GM06990 (cell line): ENCODE measurements at places on chromosomes 12 and 14.

- DNase-seq: no peak
Measured at GRCh38 chr14:100410056-100410565, 87.0 kb downstream of the SLC25A47 start.

- no peak for DNase-seq
Measured at GRCh38 chr12:104438134-104438533, 18.6 kb upstream of the CHST11 start.

DNA sequence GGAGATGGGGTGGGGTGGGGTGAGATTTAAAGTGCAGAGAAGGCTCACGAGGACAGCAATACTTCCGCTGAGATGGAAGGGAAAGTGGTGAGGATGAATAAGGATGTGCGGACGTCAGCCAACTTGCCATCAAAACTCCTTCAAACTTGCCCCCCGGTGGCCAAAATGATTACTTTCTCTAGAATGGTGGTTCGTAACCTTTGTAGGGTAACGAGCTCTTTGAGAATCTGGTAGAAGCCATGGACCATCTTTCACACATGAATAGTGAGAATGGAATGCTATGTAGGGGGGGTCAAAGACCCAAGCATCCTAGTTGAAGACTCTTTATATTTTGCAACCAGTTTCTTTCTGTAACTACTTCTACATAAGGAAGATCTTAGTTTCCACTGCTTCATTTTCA, 245.9 kb upstream of the DDHD1 start:
- DNase-seq: no peak

GRCh38 chr12:63155375-63155774, 4.4 kb upstream of the AVPR1A start:
- DNase-seq: no peak

DNA sequence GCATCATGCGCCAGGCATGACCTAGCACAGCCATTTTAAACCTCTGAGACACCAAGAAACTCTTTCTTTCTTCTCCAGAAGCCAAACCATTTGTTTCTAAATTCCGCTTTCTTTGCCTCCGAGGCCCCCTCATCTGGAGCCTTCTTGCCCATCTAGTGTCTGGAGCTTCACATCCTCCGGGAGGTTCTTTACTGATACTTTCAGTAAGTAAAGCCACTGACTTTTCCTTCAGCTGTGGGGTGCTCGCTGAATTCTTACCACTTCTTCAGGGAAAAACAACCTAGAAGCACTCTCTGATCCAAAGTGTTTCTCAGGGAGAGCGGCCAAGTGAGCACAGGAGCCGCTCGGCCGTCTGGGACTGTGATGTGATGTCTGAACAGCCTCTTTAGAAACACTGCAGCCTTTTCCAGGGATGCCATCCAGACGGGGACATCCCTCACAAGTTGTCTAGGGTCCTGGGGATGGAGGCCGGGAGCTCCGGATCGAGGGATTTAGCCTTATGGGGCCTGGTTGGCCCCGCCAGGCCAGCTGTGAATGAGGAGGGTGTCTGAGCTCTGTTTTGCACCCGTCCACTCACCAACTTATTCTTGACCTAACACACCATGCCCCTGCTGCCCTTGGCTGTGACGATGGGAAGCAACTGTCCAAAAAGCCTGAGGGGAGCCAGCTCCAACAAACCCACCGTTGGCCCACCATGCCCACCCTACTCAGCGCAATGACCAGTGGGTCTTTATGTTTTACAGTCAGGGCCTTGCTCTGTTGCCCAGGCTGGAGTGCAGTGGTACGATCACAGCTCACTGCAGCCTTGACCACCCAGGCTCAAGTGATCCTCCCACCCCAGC, 160.6 kb downstream of the ZFP36L1 start:
- no peak for DNase-seq

DNA sequence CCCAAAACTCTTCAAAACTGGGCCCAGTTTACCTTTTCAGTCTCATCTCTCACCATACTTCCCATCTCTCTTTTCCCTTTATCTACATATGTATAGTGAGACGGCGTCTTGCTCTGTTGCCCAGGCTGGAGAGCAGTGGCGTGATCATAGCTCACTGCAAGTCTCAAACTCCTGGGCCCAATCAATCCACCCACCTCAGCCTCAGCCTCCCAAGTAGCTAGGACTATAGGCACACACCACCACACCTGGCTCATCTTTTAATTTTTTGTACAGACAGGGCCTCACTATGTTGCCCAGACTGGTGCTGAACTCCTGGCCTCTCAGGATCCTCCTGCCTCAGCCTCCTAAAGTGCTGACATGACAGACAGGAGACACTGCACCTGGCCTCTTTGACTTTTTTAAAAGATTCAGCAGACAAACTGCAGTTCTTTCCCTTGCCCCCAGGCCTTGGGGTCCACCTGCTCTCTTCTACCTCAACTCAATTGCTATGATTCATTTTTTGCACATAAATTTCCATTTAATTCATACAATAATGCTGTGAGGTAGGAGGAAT, 33.6 kb downstream of the TFCP2 start:
- no peak for DNase-seq

DNA sequence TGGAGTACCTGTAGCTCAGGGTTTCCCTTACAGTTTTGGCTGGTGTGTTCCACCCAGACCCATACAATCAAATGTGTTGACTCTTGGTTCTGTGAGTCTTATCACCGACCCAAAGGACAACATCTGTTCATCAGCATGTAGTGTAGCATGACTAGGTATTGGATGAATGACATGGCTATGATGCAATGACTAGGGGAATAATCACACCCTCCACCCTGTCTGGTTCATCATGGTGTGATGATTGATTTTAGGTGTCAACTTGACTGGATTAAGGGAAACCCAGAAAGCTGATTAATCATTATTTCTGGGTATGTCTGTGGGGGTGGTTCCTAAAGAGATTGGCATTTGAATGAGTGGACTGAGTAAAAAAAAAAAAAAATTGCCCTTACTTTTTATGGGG, 311.3 kb downstream of the DPF3 start:
- no peak for DNase-seq

- peak; percentile 39 for DNase-seq
Measured at GRCh38 chr14:34012978-34013720, 62.3 kb upstream of the EGLN3 start.

DNA sequence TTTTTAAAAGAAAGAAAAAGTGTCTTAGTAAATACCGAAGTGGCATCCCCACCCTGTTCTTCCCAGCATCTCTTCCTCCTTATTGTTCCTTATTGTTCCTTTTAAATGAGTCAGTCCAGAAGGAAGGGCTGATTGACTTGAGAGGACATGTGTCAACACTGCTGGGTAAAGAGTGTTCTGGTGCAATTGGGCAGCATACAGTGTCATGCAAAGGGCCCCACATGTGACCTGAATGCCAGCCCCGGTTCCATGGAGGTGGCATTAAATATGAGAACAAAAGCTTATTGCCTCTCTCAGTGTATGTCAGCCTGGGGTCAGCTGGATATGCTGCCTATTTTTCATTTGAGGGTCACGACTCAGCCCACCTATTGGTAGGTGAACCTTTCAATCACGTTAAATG, 58.9 kb upstream of the RIC8B start:
- DNase-seq: no peak

- DNase-seq: no peak
Measured at GRCh38 chr12:69608114-69608513, 2.6 kb downstream of the LRRC10 start.

GRCh38 chr12:105352940-105353635, 22.6 kb downstream of the C12orf75 start:
- no peak for DNase-seq

- peak; percentile 97 for DNase-seq
Measured at GRCh38 chr12:751192-751998, 984 bp upstream of the WNK1 start.

DNA sequence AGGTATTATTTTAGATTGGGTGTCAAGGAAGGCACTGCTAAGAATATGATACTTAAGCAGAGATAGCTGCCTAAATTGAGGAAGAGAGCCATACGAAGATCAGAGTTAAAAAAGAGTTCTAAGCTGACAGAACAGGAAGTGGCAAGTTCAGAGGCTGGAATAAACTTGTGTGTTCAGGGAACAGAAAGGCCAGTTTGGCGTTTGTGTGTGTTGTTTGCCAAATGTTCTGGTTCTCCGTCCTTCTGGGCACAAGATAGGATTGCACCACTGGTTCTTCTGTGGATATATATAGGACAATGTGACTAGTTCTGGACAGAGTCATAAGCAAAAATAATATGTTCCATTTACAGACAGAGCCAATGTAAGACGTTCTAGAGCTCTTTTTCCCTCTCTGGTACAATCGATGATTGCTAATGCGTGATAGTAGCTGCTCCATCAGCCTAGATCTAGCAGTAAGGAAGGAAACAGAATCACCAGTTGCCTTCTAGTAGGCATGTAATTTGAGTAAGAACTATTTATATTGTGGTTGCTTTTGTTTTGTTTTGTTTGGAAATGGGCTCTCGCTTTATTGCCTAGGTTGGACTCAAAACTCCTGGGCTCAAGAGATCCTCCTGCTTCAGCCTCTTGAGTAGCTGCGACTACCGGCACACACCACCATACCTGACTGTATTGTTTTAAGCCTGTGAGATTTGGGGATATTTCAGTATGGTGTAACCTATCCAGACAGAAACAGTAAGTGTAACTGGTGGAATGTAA, 7.4 kb downstream of the BBS10 start:
- DNase-seq: no peak

GRCh38 chr14:25042362-25043299, 7.3 kb downstream of the STXBP6 start:
- DNase-seq: no peak

- DNase-seq: no peak
Measured at GRCh38 chr14:47300796-47301195, 374.6 kb downstream of the MDGA2 start.

- DNase-seq: no peak
Measured at GRCh38 chr12:12266389-12266872, 413 bp downstream of the LRP6 start.

DNA sequence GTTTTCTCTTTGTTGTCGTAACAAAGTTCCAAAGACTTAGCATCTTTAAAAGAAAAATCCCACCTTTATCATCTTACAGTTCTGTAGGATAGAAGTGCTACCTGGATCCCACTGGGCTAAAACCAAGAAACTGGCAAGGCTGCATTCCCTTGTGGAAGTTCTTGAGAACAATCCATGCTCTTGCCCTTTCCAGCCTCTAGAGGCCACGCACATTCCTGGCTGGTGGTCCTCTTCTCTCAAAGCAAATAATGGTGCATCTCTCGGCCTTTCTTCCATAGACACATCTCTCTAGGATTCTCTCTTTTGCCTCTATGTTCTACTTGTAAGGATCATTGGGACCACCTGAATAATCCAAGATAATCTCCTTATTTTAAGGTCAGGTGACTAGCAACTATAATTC, 8.2 kb upstream of the PAWR start:
- DNase-seq: no peak

DNA sequence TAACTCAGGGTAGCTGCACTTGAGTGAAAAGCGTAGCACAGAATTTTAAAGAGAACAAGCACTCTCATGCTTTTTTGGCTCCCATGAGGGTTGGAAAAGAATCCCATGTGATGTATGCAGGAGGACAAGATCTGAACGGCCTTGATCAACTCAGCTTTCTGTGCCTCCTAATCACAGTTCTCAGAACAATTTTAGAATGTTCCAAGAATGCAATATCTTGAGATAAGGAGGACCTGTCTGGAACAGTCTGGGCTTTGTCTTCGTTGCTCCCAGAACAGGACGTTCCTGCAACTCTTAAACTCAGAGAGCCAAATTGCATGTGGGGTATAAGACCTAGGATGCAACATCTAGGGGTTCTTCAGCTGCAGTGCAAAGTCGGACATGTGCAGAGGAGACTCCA, 582.7 kb downstream of the RERGL start:
- DNase-seq: no peak

DNA sequence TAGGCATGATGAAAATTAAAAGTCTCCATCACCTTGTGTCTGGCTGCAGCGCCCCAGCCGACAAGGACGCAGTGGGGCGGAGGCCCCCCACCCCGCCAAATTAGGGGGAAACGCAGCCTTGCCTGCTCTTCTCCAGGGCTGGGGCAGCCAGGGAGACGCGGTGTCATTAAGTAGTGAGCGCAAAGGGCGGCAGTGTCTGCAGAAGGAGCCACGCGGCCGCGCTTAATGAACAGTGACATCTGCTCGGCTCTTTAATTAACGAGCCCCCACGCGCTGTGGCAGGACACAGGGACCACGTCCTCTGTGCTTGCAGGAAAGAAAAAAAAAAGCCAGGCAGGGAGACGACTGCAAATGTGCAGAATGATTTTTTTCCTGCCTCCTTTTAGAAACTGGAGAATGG, 93.4 kb upstream of the NCOR2 start:
- no peak for DNase-seq

DNA sequence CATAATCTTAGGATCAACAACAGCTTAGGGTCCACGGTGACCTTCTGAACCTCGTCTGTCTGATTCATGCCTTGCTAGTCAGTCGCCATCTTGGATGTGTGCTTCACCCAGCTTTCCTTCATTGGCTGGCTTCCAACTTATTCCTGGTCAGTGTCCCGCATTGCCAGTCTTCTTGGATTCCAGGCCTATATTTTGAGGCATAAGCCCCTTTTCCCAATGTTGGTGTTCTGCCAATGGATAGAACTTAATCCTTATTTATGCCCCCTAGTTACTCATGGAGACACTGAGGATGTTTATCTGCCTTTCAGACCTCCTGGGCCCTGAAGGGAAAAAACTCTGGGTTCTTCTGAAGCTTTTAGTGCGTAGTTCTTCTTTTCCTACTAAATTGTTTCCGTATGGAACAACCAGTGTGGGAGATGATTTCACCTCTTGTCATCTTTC, 5.8 kb downstream of the JDP2 start:
- DNase-seq: no peak

DNA sequence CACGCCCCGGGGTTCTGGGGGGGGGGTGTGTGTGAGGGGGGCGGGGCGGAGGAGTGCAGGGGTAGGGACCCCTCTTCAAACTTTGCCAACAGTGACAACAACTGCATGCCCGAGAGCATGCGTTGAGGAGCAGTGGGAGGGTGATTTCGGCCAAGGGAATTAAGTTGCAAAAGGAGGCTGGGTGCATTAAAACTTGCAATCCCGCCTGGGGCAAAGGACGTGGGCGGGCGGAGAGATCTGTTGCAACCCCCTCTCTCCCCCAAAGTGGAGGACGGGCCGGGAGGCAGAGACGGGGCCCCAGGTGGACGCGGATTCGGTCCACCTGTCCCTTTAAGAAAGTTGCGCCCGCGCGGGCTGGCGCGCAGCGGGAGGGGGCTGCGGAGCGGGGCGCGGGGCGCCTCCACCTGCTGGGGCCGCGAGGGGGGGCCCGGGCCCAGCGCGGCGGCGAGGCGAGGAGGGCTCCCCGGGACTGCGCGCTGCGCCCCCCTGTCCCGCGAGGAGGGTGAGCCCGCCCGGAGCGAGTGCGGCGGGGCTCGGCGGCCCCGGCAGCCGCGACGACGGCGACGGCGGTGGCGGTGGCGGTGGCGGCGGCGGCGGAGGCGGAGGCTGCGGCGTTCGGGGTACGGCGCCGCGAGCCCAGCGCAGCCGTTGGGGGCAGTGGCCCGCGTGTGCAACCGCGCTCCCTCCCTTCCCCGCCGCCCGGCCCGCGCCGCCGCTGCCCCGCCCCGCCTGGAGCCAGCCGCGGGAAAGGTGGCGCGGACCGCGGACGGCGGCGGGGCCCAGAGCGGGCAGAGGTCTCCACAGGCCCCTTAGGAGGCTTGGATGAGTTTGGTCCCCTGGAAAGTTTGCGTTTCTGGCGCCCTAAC, 530 bp upstream of the FOXN4 start:
- DNase-seq: no peak
